ENCODE measurements at places on chromosomes 5 and 9.

DNA sequence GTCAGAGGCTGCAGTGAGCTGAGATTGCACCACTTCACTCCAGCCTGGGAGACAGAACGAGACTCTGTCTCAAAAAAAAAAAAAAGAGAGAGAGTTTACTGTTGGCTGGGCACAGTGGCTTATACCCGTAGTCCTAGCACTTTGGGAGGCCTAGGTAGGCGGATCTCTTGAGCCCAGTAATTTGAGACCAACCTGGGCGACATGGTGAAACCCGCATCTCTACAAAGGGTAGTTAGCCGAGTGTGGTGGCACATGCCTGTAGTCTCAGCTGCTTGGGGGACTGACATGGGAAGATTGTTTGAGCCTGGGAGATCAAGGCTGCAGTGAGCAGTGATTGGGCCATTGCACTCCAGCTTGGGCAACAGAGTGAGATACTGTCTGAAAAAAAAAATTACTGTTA, 12.6 kb downstream of the HABP4 start:
- DNase-seq, result no peak

- DNase-seq, result no peak
Measured at GRCh38 chr5:1429496-1429895, 15.7 kb downstream of the SLC6A3 start.

DNA sequence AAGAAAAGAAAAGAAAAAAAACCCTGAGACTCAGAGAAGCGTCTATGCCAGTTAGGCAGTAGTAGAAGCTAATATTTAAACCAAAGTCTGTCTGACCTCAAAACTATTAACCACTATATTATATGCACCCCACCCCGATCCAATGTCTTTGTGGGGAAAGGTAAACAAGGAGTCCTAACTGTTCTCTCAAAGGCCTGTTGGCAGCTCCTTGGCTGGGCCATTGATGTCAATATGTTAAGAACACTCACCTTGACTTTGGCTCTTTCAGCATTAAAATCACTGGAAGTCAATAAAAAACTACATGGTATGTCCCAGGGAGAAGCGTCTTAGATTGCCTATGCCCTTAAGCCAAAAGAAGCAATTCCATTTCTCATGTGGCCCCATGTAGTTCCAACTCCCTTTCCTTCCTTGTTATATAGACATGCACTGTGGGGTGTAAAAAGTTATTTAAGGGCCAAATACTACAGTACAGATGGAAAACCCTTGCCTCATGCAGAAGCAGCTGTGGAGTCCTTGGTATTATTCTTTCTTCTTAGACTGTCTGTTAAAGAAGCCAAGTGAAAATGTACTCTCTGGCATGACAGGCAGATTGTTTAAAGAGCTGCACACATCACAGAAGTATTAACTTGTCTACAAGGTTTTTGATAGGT, 308.6 kb upstream of the RPS23 start:
- DNase-seq, result no peak

GRCh38 chr9:14752871-14753270, 30.3 kb upstream of the CER1 start:
- DNase-seq, result no peak

DNA sequence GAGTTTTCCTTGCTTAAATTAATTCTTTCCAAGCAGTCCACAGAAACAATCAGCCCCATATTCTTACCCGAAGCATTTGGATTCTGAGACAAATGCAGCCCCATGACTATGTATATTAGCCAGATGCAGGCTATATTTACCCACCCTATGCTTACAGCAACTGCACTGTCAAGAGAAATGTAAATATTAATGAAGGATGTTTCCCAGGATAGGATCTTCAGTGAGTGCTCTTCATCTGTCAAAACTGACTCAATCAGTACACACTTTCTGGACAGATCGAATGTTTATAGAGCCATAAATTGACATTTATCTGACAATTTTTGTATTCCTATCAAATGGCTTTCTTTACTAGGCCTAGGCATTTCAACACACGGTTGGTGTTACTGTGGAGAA, 725.3 kb upstream of the SEMA6A start:
- no peak for DNase-seq

- no peak for DNase-seq
Measured at GRCh38 chr5:134451936-134452505, 40.3 kb upstream of the CDKN2AIPNL start.

- no peak for DNase-seq
Measured at GRCh38 chr9:133807818-133808217, 69.7 kb upstream of the SARDH start.

DNA sequence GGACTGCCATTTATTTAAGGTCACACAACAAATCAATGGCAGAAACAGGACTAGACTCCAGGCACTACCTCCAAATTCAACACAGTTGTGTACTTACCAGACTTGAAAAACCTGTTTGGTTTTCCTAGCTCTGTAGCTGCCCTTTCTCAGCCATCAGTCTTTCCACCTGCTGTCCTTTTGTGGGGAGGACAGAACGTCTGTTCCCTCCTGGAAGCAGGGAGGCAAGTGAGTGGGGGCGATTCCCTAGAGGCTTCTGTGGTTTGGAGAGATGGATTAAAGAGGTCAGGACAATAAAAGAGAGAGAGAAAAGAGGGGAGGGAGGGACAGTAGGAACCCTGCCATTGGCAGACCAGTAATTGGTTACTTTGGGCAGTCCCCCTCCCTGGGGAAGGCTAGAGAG, 14.7 kb downstream of the ASTN2 start:
- no peak for DNase-seq

GRCh38 chr9:114898741-114899140, 31.6 kb downstream of the TNFSF8 start:
- no peak for DNase-seq

- DNase-seq, result no peak
Measured at GRCh38 chr5:175309218-175309810, 134.7 kb downstream of the DRD1 start.

Measured in NCI-H1048 (cell line).